Activated CD8-positive, alpha-beta memory T cell treated with anti-CD3 and anti-CD28 coated beads for 48 hours (primary cell): ENCODE measurements at places on chromosomes 12 and 14.

GRCh38 chr12:118136559-118137003 lies 657 bp downstream of the PEBP1 start:
- no peak for DNase-seq

DNA sequence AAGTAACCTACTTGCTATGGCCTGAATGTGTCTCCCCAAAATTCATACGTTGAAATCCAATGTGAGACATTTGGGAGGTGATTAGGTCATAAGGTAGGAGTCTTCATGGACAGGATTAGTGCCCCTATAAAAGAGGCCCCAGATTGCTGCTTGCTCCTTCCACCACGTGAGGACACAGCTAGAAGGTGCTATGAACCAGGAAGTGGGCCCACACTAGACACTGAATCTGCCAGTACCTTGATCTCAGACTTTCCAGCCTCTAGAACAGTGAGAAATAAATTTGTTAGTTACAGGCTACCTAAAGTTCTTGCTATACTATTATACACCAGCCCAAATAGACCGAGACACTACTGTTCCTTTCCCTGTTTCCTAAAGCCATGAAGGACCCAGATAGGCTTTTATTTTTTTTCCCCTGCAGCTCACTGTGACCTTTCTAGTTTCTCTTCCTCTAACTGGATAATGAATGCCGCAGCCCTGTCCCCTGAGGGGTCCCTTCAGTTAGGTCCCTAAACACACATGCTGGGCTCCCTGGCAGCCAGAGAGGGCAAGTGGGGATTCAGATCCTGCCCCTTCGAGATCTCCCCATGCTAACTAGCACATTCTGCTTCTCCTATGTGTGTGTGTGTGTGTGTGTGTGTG lies 19.3 kb downstream of the SLC25A3 start:
- no peak for DNase-seq

DNA sequence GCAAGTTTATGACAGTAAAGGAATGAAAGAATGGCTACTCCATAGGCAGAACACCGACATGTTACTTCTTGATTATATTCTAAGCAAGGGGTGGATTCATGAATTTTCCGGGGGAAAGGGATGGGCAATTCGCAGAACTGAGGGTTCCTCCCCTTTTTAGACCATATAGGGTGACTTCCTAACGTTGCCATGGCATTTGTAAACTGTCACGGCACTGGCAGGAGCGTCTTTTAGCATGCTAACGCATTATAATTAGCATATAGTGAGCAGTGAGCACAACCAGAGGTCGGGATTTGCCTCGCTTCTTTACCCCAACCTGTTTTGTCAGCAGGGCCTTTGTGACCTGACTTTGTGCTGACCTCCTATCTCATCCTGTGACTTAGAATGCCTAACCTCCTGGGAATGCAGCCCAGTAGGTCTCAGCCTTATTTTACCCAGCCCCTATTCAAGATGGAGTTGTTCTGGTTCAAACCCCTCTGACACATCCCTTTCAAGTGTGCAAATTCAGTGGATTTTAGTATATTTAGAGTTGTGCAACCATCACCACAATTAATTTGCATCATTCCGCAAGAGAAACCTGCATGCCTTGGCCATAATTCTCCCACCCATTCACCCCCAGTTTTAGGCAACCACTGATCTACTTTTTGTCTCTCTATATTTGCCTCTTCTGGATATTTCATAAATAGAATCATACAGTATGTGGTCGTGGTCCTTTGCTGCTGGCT lies 27.4 kb downstream of the PALS1 start:
- no peak for DNase-seq

- no peak for DNase-seq
Measured at GRCh38 chr12:38892087-38892786, 13.2 kb downstream of the CPNE8 start.

GRCh38 chr12:106671840-106672239 lies 89.0 kb downstream of the RFX4 start:
- DNase-seq = no peak

DNA sequence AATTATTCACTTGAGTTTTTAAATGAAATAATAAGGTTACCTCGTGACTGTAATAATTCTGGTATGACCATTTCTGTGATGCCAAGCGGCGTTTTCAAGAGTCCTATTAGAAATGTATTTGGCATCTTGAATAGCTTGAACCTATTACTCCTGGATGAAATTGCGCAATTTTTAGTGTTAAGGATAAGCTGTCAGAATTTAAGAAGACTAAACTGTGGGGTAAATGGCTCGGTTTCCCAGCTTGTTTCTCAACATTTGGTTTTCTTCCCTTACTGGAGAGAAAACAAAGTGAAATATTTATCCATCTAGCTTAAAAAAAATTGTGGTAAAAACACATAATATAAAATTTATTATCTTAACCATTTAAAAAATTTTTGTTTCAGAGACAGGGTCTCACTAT lies 26.8 kb downstream of the PCNX1 start:
- no peak for DNase-seq

DNA sequence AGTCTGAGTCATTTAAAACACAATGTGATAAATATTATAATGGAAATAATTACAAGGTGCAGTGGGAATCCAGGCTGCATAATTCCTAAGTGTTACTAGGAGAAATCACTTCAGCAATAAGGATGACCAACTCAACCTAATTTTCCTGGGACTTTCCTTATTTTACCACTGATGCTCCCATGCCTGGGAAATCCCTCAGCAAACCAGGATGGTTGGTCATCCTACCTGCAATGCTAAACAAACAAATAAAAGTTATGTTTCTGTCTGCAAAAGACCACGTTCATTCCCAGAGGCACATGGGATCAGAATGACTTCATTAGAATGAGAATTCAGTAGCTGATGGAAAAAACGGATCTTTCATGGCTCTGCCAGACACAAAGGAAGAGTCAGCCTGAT lies 130.8 kb upstream of the RAP1B start:
- no peak for DNase-seq

DNA sequence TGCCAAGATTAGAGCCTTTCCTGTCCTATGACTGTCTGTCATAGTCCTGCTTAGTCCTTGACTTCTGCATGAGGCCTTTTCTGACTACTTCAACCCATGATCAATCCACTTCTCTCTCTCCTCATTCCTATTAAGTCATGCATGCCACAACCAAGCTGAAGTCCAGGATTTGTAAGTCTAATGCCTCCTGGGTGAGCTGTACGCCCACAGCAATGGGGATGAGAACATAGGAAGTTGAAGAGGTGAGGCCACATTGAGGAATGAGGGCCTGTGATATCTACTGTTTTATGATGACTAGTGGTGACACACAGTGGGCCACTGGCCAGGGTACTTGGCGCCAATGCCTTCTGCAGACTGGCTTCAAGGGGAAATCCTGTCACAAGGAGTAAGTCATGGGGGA lies 994.1 kb upstream of the TMEM132C start:
- DNase-seq = no peak

DNA sequence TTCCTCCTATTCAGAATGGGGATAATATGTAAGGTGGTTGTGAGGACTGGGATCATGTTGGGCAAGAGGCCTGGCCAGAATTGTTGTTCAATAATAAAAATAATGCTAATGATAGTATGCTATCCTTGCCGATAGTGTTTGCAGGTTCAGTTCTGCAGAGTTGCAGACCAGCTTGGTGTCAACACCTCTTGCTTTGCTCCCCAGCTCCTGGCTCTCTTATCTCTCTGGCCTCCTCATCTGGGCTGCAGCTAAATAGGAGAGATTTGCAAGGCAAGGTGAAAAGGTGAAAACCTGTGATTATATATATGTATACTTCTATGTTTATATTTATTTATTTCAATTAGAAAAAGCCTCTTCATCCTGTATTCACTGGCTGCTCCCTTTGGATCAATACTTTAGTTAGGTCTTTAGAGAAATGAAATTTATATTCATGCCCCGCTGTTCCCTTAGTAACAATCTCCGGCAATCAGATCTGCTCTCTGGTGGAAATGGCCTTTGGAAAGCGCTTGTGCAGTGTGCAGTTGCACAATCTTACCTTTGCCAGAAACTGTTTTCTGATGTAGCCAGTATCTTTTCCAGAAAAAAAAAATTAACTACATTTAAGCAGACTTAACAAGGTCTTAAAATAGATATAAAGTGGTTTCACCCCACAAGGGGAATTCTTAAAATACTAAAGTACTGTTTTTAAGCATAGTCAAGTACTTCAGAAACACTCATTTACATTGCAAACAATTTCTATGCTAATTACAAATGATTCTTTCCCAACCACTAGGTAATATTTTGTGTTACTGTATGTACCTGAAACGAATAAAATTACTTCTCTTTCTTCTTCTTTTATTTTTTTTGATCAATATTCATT lies 19.1 kb upstream of the ACVR1B start:
- no peak for DNase-seq

DNA sequence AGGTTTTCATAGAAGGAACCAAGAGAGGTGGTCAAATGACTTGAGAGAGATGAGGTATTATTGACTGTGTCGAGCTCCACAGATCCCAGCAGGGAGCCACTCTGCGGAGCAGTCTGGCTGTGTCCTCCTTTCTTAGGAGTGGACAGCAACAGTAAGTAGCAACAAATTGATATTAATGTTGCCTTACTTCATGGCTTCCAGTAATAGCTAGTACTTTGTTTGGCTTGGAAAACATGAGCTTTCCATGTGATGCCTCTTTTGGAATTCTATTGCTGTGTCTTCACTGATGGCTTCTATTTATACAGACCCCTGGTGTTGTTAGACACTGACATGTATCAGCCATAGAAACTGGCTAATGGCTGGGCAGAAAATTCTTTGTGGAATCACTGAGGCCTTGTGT lies 531.2 kb upstream of the CCDC196 start:
- DNase-seq = no peak

GRCh38 chr12:123748661-123749060 lies 13.4 kb upstream of the DNAH10 start:
- DNase-seq = no peak

GRCh38 chr14:65850429-65851135 lies 438.1 kb downstream of the FUT8 start:
- no peak for DNase-seq

GRCh38 chr12:66290716-66291200 lies 11.5 kb upstream of the HELB start:
- no peak for DNase-seq

- no peak for DNase-seq
Measured at GRCh38 chr12:119274636-119275065, 59.9 kb upstream of the CCDC60 start.
